Hippocampal formation (tissue), 2 donors: ENCODE measurements at places on chromosomes 3 and 15.

DNA sequence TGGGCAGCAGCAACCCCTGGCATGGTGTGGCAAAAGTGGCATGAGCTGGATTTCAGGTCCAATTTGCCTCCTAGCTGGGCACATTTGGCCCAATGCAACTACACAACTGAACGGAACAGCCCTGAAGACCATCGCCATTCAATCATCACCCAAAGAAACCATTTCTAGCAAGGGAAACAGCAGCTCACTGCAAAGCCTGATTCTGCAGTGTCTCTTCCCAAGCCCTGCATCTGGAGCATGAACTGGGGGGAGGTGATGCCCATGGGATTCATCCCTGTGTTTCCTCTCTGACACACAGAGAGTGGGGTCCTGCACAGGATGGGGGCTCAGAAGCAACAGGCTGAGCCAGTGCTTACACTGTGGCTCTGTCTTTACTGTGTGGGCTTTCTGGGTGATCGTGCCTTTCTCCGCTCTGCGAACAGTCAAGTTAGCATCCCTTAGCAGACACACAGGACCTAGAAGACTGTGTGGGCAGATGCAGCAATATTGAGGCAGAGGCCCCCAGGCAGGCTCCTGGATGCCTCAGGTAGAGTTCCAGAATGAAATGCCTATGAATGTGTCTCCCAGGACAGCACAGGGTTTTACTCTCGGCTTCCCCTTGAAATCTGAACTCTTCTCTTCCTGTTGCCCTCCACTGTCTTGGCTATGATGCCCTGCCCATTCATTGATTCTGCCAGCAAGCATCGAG lies 91.1 kb upstream of the ALDH1A3 start:
- DNase-seq = no peak

DNA sequence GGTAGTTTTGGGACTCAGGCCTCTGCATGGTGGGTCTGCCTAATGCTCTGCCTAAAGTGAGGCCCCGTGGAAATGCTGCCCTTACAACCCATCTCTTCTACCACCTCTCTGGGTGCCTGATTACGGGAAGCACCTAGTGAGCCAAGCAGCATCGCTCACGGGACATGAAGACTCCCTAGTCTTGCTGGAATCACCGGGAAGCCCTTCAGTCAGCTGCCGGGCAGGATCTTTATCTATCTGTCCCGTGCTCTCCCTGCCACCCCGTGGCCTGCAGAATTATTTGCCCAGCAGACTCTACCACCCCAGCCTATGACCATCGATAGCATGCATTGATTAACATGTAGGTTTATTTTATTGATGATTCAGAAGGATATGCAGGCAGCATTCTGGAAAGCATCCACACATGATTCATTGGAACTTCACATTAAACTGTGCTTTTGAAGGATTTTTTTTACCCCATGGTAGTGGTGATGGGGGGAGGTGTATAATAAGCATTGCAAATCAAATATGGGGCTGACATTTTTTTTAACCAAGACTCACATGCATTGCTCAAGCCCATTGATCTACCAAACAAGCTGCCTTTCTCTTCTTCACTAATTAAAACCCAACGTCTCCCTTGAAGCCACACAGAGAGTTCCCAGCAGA lies 63.1 kb downstream of the ATP2B2 start:
- no peak for DNase-seq

GRCh38 chr15:96561593-96561992 lies 231.1 kb downstream of the NR2F2 start:
- DNase-seq = no peak

DNA sequence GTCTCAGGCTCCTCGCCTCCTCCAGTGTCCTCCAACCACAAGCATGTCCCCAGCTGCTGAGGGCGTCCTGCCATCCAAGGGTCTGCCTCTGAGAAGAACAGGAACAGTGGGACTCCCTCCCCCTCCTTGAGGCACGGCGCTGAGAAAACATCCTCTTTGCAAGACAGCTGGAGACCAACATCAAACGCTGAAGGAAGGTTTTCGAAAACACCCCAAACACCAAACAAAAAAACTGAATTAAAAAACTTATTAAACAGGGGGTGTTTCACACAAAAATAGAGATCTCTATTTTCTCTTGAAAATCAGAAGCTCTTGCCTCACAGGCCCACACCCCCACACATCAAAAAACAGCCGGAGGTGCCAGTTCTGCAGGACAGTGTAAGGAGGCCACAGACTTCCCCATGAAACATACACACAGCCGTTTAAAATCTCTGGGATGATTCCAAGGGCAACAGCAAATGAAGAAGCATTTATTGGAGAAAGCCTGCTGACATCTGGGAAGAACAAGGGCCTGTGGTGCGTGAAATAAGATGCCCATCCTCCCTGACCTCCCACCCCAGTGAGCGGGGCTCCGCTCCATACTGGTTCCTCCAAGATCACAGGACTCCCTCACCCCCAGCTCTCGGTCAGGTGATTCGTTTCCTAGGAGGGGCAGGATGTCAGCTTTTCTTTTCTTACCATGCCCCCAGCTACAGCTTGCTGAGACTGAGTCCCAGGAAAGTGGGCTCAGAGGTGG lies 71.3 kb downstream of the NUP210 start:
- no peak for DNase-seq

- no peak for DNase-seq
Measured at GRCh38 chr3:192597506-192597905, 129.8 kb downstream of the FGF12 start.

DNA sequence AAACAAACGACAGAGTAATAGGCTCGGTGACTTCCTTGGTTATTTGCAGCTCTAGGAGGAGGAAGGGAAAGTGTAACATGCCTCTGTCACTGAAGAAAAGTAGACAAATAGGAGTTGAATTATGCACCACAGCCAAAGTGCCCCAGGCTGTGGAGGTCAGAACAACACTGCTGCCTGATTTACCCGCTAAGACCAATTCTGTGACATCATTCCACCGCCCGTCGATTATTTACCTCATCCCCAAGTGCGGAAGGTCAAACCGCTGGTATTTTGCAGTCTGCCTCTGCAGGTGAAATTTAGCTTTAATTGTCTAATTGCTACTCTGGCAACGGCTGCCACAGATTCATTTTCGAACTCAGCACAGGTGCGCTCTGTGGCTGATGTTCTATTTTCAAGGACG lies 106.3 kb upstream of the PRICKLE2 start:
- no peak for DNase-seq

- no peak for DNase-seq
Measured at GRCh38 chr3:99651531-99651930, 13.1 kb downstream of the COL8A1 start.

GRCh38 chr3:151047636-151048035 lies 37.8 kb upstream of the MED12L start:
- no peak for DNase-seq

DNA sequence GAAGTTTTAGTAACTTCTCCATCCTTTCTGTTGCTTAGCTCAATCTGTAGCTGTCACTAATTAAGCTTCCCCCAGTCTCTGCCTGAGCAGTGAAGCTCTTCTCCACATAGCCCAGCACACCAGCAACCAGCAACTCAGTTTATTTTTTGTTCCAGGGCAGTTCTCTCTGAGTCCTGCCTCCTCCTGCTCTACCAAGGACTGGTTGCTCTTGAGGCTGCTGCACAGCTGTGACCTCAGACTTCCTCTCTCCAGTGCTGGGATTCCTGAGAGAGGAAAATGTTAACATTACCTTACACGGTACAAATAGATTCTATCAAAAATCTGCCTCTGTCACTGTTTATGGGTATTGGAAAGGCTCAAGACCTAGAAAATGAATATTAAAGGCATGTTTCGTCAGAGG lies 294.7 kb downstream of the OXSM start:
- no peak for DNase-seq

- DNase-seq = peak; percentile 30
Measured at GRCh38 chr15:77541421-77542181, 91.1 kb downstream of the LINGO1 start.

GRCh38 chr3:63807961-63808565 lies 11.0 kb upstream of the C3orf49 start:
- no peak for DNase-seq

DNA sequence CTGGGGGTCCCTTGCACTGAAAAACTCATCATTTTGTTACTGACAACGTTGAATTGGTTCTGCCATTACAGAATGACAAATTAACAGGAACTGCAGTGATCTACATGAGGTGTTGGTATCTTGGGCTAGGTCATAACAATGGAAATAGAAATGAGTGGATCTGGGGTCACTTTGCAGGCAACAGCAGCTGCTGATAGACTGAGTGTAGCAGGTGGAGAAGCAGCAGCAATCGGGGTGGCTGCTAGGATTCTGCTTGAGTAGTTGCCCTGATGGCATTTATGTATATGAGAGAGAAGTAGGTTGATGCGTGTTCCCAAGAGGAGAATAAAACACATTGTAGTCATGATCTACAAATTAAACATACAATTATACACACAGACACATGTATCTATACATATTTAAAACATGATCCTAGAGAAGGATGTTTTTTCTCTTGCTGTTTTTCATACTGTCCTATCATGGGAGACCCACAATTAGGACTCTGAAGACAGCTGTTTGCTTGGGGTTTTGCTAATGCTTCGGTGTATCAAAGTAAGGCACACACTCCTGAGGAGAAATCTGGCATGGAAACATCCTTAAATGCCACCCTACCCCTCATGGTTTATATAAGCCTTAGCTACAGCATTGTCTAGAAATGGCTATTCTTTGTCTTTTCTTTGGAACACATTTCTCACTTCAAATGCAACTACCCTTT lies 15.8 kb upstream of the THBS1 start:
- no peak for DNase-seq

DNA sequence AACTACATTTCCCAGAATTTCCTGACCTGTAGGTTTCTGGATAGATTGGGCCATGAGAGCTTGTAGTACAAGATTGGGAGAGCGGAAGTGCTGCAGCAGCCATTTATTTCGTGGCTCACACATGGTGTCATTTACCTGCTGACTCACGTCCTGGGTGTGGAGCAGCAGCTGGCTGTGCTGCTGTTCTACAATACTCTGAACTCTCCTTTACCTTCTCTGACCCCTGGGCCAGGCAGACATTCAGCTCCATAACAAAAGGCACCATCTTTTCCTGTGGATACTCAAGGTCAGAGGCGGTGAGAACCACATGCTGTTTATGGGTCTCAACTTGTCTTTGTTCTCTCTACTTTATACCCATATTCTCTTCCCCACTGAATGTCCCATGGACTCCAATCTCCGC lies 490.2 kb downstream of the IGSF11 start:
- DNase-seq = no peak

GRCh38 chr3:11047500-11047899 lies 55.0 kb downstream of the SLC6A1 start:
- DNase-seq = no peak

GRCh38 chr3:107414325-107414964 lies 37.2 kb downstream of the CCDC54 start:
- no peak for DNase-seq

DNA sequence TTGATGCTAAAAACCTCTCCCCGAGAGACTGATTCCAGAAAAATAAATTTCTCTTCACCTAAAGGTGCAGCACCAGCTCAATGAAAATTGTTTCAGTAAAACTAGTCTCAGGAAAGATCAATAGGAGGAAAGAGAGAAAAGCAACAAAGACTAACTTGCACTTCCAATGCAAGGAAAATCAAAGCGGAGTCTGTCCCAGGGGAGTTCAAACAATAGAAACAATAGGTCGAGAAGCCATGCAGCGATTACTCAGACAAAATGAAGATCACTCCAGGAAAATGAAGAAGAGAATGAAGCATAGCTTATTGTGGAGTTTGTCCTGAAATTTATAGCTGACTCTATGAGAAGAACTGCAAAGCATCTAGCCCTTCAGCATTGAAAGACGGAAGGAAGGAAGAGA lies 105.1 kb upstream of the FRMD4B start:
- DNase-seq = no peak

DNA sequence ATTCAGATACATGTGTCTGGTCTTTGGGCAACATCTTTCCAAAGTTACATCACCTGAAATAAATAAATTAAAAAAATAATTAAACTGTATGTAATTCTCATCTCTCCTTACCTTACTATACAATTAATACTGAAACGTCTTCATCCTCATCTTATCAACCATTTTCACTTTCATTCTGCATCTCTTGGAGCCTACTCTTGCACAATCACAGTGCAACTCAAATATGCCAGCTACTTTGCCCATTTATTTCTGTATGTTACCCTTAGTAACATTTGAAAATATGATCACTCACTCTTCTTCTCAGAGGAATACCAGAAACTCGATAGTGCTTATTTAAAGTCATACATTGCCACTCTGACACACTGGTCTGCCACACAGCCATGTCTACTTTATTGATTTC lies 1357.1 kb upstream of the CADM2 start:
- no peak for DNase-seq

DNA sequence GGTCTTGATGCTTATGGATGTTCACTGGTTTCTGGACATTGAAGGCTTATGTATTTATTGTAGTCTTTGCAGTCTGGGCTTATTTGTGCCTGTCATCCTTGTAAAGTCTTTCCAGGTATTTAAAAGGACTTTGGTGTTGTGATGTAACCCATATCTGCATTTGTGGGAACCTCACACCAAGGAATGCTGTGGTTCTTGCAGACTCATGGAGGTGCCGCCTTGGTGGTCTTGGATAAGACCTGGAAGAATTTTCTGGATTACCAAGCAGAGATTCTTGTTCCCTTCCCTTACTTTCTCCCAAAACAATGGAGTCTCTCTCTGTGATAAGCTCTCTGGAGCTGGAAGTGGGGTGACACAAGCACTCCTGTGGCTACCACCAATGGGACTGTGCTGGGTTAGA lies 363.5 kb upstream of the NECTIN3 start:
- DNase-seq = no peak

DNA sequence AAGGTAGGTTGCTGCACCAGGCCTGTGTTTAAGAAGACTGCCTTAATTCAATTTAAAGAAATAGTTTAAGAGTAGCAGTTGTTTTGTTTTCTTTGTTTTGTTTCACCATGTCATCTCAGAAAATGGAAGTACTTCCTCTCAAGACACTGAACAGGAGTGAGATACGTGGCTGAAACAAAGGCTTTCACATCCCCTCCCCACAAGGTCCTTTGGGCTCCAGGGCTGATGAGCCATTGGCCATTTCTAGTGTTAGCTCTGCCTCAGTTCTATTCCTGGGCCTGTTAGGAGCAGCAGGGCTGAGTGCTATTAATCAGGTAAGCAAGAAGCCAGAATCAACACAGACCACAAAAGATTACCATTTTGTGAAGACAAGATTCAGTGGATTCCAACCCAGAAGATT lies 132.8 kb downstream of the KCNAB1 start:
- no peak for DNase-seq

DNA sequence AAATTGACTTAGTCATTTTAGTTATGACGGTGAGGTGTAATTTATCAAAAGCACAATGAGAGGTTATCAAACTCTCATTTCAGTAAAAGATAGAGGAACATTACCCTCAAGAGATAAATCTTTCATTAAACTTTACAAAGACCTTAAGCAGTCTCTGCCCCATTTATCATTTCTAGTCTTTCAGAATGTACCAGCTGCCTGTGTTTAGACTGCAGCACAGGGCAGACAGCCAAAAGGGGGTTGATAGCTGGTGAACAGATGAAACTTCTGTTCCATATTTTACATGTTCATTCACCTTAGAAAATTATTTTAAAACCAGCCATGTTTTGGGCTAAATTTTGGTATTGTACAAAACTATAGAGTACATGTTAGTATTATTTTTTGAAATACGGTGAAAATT lies 514.6 kb upstream of the CNTN3 start:
- DNase-seq = no peak

GRCh38 chr3:152508705-152509104 lies 240.0 kb downstream of the MBNL1 start:
- no peak for DNase-seq

GRCh38 chr3:64763980-64764379 lies 76.2 kb upstream of the ADAMTS9 start:
- no peak for DNase-seq

- DNase-seq = no peak
Measured at GRCh38 chr3:89179355-89180001, 72.1 kb downstream of the EPHA3 start.
